ENCODE measurements at places on chromosomes 7 and 10. TPM values are rescaled to one million over a fixed set of nuclear protein-coding genes. Genes with fewer than 3 reads are reported as not detected.

Gene GSTO1
- total RNA-seq = 151 TPM

Gene CREB5
- total RNA-seq = 3.1 TPM

Gene SORCS1
- total RNA-seq = under 0.01 TPM

Gene OR2A25
- not detected for total RNA-seq

Gene PKD2L1
- not detected for total RNA-seq

Gene COMTD1
- 8.3 TPM for total RNA-seq

Gene PNLIPRP1
- not detected for total RNA-seq

Gene TSPAN15
- total RNA-seq = 1.8 TPM

Gene TMEM236
- 0.17 TPM for total RNA-seq
